Non-pigmented ciliary epithelial cell (primary cell): ENCODE measurements at places on chromosomes 11 and 22.

DNA sequence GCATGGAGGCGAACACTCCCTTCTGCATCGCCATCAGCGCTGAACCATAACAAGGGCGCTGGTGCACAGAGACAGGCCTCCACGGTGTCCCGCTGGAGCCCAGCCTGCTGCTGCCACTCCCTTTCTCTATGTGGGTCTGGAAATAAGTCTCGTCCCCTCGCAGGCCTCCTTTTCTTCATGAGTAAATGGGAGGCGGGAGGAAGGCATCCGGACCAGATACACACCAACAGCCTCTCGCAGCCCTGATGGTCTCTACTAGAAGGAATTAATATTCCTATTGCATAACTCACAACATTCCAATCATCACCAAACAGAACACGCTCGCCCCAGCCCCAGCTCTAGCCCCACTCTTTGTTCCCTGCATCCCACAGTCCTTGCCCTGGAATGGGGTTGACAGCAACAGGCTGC is 14.9 kb downstream of the RASD2 start:
- no peak for DNase-seq

DNA sequence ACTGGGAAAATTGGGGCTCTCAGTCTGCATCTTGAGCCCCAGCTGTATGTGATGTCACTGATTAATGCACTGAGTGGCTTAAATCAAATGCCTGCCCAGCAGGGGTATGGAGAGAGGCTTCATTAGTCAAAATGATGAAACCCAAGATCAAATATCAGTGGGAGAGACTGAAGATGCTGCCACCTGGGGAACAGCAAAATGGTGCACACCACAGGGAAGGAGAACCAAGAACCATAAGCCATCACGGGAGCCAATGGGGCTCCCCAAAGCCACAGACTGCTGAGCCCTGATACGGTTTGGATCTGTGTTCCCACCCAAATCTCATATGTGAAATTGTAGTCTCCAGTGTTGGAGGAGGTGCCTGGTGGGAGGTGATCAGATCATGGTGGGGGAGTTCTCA is 85.6 kb downstream of the CTTN start:
- DNase-seq = no peak

DNA sequence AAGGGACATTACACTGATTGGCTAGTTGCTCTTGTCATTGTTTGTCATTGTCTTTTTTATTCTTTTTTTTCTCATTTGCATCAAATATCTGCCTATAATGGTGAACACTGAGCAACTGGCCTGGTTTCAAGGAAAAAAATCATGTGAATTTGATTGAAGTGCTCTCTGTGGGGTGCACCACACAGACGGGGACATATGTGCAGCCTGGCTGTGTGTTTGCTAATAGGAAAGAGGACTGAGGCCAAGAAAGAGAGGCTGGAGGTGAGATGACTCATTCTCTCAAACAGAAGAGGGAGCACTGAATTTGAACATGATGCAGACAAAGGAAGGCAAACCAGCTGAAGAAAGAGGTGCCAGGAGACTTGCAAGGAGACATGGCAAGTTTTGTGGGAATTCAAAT is 684.9 kb upstream of the CCDC90B start:
- no peak for DNase-seq

- no peak for DNase-seq
Measured at GRCh38 chr22:26748845-26749244, 91.5 kb downstream of the MIAT start.

DNA sequence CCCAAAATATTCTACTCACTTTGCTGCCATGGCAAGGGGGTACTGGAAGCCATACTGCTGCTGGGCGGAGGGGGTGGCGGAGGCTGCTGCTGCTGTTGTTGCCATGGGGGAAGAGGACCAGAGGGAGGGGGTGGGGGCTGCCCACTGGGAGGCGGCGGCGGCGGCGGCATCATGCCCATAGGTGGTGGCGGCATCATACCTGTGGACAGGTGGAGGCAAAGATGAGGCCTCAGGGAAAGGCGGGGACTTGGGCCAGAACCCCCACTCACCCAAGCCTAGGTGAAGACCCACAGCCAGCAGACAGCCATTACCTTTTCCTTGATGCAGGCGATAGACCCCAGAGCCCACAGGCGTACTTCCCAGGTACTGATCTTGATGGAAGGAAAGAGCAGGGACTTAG is 7.1 kb upstream of the PYGM start:
- no peak for DNase-seq

- no peak for DNase-seq
Measured at GRCh38 chr22:28369854-28370253, 309.8 kb downstream of the TTC28 start.

DNA sequence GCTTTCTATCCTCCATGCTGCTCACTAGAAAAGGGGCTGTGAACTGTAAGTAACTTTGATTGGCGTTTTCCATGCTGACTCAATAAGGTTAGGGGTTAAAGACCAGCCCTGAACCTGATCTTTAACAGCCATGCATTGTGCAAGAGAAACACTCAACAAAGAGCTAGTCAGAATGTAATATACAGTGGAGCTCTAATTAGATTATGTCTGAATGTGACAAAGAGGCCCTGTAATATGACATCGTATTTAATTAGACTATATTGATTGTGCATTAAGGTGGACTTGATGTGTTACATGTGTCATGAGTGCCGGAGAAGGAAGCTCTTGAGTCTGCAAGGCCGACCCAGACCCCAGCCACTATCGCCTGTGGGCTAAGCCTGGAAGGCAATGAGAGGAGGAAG is 70.5 kb downstream of the PKNOX2 start:
- no peak for DNase-seq

- no peak for DNase-seq
Measured at GRCh38 chr11:12523180-12523924, 146.0 kb downstream of the PARVA start.

DNA sequence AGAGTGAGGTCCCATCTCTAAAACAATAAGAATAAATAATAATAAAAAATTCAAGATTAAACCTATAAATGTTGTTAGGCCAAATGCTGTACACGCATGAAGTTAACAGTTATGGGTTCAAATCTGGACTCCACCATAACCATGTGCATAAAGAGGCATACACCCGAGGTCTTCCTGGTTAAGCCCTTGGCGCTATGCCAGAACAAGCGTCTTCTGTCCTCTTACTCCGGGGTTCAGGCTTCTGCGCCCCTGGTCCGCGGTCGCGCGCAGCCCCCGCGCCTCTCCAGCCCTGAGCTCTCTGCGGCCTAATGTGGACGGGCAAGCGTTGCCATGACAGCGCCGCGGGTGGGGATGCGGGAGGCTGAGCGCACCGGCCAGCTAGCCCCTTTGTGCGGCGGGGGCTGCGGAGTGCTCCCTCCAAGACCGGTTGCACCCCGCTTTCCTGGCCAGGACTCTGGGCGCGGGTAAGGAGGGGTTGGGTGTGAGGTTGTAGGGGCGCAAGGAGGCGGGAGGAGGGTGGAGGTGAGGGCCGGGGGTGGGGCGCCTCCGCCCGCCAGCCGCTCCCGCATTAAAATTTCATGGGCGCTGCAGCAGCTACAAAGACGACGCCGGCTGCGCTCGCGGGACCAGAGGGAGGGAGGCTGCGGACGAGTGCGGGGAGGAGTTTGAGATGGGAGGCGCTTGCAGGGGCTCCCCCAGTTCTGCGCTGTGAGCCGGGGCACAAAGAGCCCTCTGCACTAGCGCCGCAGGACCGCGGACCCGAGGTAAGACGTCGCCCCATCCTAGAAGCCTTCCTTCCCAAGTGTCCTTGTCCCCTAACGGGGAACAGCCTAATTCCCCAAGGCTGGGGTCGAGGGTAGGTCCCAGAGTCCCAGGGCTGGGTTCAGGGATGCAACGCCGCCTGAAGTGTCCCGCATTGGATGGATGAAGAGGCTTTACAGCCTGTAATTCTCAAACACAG is at the start of gene MIAT:
MIAT (plus strand) TSS at position 698 of the 961 bp plus-strand sequence.
- DNase-seq = no peak

DNA sequence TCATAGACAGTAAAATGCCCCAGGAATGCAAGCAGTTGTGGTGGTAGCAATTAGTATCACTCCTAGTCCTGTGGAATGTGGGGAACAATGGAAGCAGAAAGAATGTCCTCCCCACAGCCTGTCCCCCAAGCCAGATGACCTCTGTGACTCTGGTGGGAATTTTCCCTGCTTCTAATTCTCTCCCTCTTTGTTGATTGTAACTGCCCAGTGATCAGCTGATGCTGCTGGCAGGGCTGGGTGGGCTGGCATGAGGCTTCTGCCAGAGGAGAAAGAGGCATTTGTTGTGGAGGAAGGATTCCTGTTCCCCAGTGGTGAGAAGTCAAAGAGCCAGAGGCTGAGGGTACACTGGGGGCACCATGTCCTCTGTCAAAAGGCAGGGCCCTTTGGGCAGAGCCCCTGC is 116.7 kb upstream of the NCAM1 start:
- no peak for DNase-seq

- DNase-seq = no peak
Measured at GRCh38 chr11:22491555-22492225, 133.9 kb downstream of the FANCF start.

DNA sequence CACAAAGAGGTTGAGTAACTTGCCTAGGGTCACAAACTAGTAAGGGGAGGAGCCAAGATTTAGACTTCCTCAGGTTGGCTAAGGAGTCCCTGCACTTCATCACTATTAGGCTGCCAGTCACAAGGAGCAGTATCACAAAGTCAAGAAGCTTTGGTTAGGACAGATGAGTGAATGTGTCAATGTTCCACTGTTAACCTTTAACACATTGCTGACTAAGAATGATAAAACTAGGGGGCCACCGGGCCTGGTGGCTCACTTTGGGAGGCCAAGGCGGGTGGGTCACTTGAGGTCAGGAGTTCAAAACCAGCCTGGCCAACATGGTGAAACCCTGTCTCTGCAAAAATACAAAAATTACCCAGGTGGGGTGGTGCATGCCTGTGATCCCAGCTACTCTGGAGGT is 32.0 kb downstream of the TMEM123 start:
- DNase-seq = no peak

DNA sequence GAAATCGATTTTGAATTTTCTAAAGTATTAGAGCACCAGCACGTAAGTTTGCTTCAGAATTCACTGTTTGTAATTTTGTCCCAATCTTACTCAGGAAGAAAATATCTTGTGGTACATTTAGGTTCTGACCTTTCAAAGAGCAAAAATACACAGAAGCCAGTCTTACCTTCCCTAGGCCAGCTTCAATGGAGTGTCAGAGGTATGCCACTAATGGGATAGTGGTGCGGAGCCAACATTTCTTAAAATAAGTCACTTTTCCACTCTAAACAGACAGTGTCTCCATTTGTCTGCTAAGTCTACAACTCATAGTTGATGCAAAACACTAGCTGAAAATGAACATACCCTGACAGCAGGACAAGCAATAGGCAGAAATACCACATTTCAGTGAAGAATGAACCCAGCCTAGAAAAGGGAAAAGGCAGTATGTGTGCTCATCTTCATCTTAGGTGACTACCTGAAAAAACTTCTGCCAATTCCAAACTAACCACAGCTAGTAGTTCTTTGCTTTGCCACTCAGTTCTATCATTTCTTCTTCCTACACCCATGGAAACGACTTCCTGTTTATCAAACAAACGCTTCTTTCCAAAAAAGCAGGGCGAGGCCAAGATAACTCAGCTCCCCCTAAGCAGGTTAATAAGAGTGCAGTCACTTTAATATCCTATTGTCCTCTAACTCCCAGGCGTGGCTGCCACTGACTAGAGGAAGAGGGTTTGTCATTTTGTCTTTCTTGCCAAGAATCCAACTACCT is 94.0 kb upstream of the APOA1 start:
- no peak for DNase-seq

DNA sequence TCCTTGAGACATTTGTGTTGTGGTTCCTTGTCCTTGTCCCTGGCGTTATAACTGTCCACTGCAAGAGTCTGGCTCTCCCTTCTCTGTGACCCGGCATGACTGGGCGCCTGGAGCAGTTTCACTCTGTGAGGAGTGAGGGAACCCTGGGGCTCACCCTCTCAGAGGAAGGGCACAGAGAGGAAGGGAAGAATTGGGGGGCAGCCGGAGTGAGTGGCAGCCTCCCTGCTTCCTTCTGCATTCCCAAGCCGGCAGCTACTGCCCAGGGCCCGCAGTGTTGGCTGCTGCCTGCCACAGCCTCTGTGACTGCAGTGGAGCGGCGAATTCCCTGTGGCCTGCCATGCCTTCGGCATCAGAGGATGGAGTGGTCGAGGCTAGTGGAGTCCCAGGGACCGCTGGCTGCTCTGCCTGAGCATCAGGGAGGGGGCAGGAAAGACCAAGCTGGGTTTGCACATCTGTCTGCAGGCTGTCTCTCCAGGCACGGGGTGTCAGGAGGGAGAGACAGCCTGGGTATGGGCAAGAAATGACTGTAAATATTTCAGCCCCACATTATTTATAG is 23.0 kb downstream of the MYBPC3 start:
- DNase-seq = no peak

DNA sequence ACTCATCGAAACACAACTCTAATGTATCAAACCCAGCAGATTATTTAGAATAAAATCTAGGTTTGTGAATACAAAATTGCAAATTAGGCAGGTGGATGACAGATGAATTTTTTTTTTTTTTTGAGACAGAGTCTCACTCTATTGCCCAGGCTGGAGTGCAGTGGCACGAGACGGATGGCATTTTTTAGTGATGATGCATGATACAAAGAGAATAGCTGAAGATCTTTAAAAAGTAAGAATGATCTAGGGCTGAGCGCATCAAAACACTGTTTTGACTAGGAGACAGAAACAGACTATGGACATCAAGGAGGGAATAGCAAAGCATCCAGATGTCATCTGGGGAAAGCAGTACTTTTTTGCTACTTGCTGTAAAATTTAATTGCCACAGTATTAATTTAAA is 63.8 kb downstream of the IMMP1L start:
- DNase-seq = no peak

- no peak for DNase-seq
Measured at GRCh38 chr11:64726867-64727530, 4.0 kb upstream of the NRXN2 start.

- no peak for DNase-seq
Measured at GRCh38 chr11:65401073-65401802, 14.8 kb downstream of the FRMD8 start.

GRCh38 chr22:49992921-49993648 is 19.5 kb downstream of the IL17REL start:
- no peak for DNase-seq

GRCh38 chr11:19978668-19979518 is 181.4 kb downstream of the DBX1 start:
- DNase-seq = peak; percentile 64

DNA sequence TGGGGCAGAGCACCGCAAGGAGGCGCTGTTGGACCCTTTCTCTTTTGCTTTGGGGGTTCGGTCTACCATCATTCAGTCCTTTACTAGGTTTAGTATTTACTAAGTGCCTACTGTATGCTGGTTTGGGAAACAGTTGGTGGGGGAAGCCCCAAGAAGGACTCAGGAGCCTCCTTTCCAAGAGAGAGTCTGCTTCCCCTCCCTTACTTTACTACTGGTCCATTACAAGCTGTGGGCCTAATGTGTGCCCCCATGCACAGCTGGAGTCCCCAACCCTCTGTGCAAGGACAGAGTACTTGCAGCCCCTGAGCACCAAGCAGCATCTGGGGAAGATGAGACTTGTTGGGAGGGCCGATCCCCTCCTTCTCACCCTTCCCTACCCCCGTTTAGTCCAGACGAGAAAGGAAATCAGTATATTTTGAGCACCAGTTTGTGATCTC is 876 bp upstream of the UBE2L6 start:
- peak; percentile 22 for DNase-seq

DNA sequence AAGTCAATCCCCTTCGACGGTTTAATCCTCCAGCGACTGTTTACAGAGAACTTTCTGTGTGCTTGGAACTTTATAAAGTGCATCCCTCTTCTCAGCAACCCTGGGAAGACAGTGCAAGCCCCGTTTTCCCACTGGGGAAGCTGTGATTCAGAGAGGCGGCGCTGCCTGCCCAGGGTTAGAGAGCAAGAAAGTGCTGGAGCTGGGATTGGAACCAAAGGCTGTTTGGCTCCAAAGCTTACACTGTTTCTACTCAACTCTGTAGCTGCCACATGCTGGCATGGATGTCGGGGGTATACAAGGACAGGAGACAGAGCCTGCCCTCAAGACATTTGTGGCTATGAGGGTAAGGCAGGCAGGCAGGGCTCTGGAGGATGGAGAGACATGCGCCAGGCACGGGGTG is 13.0 kb downstream of the FBLN1 start:
- DNase-seq = no peak
